ENCODE measurements at places on chromosomes 5 and 9.

- DNase-seq: no peak
Observed at GRCh38 chr9:132459661-132460060, 49.6 kb downstream of the CFAP77 start.

DNA sequence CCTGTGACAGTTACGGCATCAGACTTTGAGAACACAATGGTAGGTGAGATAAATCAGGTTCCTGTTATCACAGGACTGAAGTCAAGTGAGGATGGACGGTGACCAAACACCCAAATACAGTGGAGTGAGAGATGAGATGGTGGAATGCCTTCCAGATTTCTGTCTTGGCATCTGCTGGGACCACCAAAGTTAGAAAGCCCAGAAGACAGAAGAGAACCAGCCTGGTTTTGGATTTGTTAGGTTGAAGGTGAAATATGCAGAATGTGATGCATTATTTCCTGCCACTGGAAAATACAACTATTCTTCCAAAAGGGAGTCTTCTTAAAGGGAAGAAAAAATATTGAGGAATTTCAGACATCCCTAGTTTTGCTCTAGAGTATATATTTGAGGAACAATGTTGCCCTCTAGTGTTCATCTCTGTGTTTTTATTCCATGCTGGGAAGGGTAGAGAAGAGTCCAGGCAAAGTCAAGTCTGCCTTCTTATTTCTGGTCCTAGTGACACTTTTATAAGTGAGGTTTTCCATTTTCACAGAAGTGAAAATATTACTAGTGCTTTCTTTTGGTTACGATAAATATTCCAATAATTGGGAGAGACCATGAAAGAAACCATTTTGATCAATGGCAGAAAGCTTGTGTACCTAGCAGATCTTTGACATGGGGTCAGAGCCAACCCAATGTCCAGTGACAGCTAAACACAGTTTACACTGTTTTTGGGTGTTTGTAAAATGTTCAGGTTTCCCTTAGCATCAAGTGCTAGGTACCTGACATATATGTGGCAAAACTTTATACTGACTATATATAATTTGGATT is 142.3 kb upstream of the ANKH start:
- DNase-seq: no peak

- DNase-seq: no peak
Observed at GRCh38 chr9:104074876-104075275, 19.2 kb upstream of the SMC2 start.

DNA sequence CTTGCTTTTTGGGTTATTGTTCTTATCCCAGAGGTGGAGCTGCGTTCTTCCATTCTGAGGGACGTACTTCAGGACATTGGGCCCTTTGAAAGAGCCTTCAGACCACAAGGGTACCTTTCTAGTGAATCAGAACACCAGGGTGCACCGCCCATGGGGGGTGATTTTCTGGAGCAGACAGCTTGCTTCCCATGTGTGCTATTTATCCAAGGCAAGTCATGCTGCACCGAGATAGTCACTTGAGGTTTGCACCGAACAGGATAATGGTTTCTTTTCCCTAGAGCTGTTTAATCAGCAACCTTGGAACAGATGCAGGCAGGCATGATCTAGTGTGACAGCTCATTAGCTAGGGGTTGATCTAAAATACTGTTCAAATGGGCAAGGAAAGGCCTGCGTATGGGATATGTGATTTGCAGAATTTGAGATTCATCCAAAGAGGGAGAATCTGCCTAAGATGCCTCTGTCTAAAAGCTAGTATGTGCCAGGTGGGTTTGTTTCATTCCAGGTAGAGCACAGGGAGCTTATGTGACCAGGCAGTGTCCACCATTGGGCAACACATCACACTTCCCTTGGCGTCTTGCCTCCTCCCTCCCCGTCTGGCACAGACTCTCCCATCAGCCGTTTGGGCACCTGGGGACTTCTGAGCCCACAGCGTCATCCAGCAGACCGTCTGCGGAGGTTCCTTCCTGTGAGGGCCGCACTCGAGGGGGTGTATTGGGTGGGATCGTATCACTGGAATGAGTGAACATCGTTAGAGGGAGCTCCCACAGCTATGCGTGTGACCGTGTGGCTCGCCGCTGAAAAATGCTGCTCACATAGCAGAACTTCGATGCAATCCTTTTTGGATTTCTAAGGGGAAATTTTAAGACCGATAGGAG is 23.0 kb downstream of the ABL1 start:
- DNase-seq: no peak

DNA sequence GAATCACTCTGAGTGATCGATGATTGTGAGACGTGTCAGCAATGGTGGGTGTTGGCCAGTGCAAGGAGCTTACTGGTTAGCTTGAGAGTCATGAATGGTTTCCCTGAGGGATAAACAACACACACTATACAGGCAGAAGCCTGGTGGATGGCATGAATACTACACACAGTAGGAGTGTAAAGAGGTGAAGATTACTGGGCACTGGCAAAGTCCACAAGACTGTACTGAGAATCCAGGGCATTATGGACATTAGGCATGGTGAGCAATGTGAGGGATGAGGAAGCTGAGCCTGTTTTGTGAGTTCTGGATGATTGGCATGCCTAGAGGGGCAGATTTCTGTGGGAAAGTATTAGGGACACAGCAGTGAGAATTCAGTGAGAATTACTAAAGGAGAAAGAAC is 71.3 kb downstream of the KDM4C start:
- DNase-seq: no peak

GRCh38 chr5:38645508-38645907 is 89.1 kb upstream of the LIFR start:
- no peak for DNase-seq

Measured in stimulated activated CD8-positive, alpha-beta memory T cell treated with anti-CD3 and anti-CD28 coated beads, Interleukin-4, amount 100 ng/mL, for 1 hour (primary cell).